IPS-NIHi11 (cell line): ENCODE measurements at places on chromosomes 7 and 10.
A peak's percentile ranks its signal among the peaks of the same experiment; 100 is the strongest.

- no peak for DNase-seq
These were observed 272.5 kb downstream of the DGKB start for GRCh38 chr7:14630048-14630447.

GRCh38 chr10:73997461-73997786, 492 bp upstream of the VCL start:
- no peak for DNase-seq

DNA sequence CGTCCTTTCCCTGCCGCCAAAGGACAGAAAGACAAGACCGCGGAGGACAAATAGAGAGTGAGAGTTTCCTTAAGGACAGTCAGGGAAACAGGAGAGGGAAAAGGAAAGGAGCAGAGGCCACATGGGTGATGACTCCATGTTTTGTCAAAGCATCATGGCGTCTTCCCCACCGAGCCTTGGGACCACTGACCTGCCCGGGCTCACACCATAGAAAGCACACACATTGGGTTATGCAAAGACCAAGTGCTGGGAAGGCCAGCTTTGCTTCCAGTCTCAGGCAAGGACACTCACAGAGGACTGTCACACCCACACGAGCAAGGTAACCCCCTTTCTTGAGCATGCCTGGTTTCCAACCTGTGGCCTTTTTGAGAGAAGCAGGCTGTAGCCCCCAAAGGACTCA, 23.3 kb upstream of the HABP2 start:
- no peak for DNase-seq

DNA sequence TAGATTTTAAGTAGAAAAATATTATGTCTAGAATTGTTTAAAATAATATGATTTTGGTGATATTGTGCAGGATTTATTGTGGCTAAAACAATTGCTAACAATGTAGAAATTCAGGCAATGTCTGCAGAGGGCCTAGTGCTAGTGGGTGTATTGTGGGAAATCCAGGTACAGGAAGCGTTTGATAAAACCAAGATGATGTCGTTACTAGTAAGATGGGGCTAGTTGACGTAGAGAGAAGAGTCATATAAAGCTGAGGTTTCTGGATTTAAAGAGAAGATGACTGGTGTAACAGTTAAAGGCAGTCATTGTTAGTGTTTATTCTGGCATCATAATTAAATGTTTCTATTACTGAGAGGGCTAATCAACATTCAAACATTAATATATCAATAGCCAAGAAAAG, 43.5 kb downstream of the ADK start:
- no peak for DNase-seq

DNA sequence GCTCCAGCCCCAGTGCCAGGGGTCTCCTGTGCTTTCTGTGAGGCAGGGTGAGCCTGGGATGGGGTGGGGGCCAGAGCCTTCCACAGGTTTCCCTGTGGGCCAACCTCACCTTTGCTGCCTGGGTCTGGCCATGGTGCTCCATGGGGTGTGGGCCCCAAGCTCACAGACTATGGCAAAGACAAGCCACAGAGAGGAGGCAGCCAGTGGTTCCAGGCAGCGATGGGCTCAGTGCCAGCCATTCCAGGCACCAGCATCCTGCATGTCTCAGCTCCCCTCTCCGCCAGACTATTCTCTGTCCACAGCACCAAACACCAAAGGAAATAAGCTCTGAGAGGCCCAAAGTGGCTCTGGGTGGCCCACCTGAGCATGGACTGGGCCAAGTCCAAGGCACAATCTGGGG, 133.5 kb downstream of the PTPN20 start:
- DNase-seq, result no peak

GRCh38 chr7:41467596-41467995, 235.3 kb downstream of the INHBA start:
- DNase-seq, result no peak

DNA sequence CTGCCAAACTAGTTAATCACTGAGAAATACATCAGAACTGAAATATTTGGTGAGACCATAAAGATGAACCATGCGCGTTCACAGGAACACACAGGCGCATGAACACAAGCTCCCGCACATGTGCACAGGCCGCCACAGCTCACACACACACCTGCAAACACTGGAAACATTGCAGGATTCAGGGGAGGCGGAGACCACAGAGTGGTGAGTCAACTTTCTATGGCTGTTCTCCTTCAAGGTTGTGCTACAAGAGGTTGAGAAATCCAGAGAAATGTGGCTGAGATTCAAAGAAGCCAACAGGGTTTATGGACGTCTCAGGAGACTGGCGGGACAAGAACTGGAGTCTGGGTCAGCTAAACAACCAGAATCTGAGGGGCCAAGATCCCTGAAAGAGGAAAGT, 17.8 kb downstream of the ESYT2 start:
- no peak for DNase-seq

DNA sequence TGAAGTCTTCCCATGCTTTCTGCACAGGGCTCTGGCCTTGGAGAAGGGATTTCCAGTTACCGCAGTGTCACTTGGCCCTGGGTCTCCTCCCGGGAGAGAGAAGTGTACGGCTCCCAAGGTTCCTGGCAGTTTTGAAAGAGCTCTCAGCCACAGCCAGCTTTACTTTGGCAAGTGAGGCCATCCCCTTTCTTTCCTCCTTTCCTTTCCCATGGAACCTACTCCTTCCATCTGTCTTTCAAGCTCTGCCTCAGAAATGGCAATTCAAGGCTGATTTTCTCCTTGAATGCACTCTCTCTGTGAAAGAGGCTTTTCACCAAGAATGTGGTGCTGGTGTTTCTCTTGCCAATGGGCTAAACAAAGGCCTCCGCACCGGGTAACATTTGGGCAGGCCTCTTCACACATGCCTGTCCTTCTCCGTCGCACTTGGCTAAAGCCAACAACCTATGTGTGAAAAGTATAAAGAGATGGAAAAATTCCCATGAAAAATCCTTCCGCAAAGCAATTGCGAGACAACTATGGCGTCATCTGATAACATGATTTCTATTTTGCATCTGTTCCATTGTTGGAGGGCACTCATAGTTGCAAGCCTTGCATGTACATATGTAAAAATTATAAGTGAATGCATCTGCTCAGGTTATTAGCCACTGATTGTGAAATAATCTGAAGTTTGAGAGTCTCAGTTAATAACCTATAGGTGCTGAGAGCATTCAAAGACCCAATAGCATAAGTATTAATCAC, 125.4 kb downstream of the PFKFB3 start:
- no peak for DNase-seq

GRCh38 chr10:118405928-118406327, 63.8 kb upstream of the FAM204A start:
- DNase-seq, result no peak

DNA sequence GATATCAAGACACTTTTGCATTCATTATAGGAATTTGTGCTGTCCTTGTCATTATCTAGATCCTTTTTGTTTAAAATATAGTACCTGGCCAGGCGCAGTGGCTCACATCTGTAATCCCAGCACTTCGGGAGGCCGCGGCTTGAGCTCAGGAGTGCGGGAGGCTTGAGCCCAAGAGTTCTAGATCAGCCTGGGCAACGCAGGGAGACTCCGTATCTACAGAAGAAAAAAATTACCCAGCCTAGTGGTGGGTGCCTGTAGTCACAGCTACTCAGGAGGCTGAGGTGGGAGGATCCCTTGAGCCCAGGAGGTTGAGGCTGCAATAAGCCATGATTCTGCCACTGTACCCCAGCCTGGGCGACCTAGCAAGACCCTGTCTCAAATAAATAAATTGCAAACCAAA, 621 bp upstream of the MORN4 start:
- DNase-seq, result no peak

GRCh38 chr10:71158902-71159301, 53.5 kb upstream of the UNC5B start:
- DNase-seq, result no peak

- DNase-seq, result no peak
These were observed 159.4 kb upstream of the MEOX2 start for GRCh38 chr7:15845868-15846267.

DNA sequence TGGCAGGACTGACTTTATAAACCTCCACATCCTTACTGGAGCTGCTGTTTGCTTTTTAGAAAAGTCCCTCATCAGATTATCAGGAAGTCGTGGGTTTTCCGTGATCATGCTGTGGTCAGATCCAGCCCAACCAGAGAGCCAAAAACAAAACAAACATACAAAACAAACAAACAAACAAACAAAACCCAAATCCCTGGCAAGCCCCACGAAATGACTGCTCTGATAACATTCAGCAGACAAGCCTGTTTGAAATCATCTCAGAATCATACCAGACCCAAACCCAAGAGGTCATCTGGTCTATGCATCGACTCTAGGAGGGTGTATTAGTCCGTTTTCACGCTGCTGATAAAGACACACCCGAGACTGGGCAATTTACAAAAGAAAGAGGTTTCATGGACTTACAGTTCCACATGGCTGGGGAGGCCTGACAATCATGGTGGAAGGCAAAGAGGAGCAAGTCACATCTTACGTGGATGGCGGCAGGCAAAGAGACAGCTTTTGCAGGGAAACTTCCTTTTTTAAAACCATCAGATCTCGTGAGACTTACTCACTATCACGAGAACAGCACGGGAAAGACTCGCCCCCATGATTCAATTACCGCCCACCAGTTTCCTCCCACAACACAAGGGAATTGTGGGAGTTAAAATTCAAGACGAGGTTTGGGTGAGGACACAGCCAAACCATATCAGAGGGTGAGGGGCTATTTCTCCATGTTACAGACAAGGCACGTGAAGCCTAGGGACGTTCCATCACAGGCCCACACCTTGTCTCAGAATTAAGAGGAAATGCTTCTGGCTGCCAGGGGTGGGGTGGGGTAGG, 85.7 kb downstream of the PARP12 start:
- no peak for DNase-seq

DNA sequence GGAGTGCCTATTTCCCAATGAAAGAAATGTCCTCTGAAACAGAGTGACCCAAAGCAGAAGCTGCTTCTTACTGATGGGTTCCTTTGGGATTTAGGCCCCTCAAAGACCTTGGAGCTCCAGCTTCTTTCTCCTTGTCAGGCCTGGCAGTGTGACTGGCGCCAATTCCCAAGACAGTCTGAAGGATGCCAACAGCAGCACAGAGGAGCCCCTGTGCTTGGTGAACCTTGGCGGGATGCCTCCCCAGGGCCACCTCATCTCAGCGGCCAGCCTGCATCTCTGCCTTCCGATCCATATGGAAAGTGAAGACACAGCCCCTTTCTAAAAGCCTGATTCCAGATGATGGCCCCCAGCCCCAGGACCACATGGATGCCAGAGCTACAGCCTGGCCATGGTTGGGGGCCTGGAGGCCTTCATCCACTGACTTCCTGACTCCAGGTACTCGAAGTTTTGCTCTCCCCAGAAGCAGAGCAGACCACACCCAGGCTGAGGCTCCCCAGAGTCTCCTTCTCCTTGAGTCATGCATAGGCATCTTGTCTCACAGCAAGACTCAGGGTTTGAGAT, 45.4 kb downstream of the FBXW4 start:
- DNase-seq, result no peak

DNA sequence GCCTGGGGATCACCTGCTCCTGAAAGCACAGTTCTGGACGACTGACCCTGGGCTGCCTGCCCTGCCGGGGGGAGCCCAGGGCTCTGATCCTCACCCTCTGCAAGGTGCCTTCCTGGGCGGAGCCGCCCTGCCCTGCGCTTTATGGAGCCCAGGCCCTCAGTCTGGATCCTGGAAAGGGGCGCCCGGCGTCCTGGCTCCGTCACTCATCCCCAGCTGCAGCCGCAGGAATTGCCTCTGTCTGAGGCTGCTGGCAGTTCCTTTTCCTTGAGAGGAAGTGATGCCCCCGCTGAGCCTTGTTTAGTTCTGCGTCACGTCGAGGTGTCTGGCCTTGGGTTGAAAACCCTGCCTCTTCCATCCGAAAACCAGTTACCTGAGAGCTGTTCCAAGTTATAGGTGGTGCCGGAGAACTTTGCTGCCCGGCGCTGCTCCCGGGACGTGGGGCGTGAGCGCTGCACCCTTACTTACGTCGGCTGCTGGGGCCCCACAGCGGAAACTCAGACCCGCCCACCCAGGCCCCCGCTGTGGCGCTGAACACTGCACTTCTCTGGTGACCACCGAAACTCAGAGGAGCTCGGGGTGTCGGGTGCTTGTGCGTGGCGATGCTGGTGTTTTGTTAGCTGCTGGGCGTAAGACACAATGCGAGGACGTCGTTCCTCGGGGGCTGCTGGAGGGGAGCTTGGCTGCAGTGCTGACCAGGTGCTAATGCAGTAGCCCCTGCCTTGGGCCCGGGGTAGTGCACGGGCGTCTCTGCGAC, 5.4 kb downstream of the MAFK start:
- DNase-seq, result no peak

DNA sequence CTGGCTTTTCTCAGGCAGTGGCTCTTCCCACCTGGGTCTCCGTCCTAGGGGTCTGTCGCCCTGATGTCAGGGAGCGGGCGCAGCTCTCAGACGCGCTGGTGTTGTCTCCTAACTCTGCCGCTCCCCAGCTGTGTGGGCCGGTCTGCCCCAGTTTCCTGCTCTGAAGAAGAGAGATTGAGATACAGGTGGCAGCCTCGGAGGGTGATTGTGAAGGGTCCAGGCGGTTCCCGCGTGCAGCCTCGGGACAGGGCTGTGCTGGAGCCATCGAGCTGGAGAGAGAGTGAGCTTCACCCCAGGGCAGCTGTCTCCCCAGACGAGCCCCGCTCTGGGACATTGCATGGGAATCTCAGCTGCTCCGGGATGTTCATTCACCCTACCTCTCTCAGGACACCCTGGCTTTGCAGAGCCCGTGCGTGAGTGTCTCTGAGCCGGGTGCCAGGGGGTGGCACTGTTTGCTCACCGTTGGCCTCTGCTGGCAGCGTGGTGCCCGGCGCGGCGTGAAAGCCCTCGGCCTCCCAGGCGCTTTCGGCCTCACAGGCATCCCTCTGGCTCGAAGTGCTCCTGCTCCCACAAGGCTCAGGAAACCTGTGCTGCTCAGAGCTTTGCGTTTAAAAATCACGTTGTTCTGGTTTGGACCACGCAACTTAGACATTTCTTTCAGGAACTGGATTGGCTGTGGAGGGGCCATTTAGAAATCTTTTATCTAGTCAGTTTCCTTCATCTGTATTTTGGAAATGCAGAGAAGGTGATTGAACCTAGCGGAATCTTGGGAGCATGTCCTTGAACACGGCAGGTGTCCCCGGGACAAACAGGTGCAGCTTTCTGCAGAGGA, 33.8 kb upstream of the ZFAND2A start:
- peak; percentile 74 for DNase-seq

DNA sequence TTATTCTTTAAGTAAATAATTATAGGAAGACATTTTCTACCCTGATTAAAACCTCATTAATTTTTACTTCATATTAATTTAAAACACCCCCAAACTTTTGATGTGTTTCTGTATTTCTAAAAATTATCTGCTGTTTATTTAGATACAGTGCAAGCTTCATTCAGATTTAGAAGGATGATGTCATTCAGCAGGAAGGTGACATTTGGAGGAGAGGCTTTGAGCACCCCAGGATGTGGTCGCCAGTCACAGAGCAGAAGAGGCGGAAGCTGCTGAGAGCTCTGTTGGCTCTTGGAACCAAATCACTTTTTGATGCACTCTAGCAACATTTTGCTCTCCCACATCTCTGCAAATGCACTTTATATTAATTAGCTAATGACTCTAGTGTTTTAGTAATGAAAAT, 233.9 kb upstream of the CACNA2D1 start:
- no peak for DNase-seq
